ENCODE measurements at places on chromosomes 1 and 21.

DNA sequence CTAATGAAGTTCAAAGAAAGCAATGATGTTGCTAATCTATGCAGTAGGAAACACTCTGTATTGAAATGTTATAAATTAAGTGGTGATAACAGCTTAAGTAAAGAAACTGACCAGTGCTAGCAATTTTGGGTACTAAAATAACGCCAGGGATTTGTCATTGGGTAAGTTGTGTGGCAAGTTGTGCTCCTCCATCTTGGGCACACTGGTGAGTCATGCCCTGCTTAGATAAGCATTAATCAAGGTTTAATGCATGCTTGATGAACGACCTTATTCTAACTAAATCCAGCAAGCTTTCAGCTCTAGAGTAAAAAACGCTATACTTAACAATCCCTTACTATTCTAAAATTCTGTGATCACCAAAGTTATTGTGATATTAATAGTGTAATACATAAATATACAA lies 25.2 kb downstream of the VAMP4 start:
- no peak for DNase-seq

- no peak for DNase-seq
These were observed 596.3 kb downstream of the LTN1 start for GRCh38 chr21:28396421-28396820.

DNA sequence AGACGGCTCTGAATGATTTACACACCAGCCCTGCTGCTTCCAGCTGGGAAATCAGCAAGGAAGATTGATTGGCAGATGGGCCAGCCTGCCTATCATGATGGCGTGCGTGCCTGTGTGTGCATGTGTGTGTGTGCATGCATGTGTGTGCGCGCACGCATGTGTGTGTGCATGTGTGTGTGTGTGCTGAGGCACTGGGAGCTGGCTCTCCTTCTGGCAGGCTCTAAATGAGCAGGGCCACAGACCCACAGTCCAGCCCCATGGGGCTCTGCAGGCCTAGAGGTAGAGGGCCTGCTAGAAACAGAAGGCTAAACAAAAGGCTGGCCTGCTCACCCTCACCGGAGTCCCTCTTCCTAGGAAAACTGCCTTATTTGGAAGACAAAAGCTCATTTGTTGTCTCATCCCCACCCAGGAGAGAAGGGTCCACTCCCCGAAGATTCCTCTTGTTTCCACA lies 6.0 kb downstream of the KLHDC8A start:
- DNase-seq = no peak

DNA sequence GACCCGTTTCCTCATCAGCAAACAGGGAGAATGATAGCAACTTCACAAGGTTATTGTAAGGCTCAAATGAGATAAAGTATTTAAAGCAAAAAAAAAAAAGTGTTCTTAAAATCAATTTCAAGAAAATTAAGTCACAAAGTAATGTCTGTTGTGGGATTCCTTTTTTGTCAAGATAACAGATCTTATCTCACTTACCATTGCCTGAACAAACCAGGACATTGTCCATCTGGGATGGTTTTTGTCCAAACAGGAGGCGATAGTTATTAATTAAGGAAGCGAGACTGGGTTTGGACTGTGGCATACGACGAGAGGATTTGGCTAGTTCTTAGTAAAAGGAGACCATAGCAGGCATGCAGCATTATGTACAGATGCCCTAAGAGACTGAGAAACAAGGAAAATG lies 458.4 kb downstream of the SMYD3 start:
- no peak for DNase-seq

DNA sequence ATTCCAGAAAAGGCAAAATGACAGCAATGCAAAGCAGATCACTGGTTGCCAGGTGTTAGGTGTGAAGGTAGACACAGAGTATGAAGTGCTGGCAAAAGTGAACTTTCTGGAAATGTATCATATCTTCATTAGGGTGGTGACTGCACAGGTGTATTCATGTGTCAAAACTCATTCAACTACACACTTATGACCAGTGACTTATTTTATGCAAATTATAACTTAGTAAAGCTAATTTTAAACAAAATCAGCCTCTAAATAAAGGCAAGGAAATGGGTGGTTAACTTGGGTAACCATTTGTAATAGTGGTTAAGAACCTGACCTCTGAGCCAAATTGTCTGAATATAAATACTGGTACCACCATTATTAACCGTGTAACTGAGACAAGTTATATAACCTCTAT lies 7.4 kb downstream of the COP1 start:
- no peak for DNase-seq

GRCh38 chr21:38743772-38744529 lies 61.8 kb upstream of the ETS2 start:
- no peak for DNase-seq

- DNase-seq = no peak
These were observed 55.9 kb downstream of the MRPS6 start for GRCh38 chr21:34129039-34129891.

- DNase-seq = no peak
These were observed 400.7 kb downstream of the NEGR1 start for GRCh38 chr1:71881611-71882010.

DNA sequence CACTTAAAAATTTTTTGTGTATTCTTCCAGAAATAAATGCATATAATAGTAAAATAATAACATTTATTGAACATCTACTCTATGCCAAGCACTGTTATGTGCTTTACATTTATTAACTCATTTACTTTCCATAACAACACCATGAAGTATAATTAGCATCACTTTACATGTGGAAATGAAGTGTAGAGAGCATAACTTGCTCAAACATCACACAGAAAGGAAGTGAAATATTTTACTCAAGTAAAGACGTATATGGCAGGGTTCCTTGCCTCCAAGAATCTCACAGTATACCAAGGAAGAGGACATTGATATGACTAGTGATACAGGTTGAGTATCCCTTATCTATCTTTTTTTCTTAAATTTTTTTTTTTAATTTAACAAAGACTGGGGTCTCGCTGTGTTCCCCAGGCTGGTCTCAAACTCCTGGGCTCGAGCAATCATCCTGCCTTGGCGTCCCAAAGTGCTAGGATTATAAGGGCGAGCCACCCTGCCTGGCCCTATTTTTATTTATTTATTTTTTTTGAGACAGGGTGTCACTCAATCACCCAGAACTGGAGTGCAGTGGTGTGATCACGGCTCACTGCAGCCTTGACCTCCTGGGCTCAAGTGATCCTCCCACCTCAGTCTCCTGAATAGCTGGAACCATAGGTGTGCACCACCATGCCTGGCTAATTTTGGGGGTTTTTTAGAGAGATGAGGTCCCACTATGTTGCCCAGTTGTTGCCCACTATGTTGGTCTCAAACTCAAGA lies 7.7 kb upstream of the CLIC4 start:
- DNase-seq = no peak

All from HT-29 (cell line).